ENCODE measurements at places on chromosomes 11 and 22. TPM values are rescaled to one million over a fixed set of nuclear protein-coding genes. Genes with fewer than 3 reads are reported as not detected.

Gene MPPED2
- total RNA-seq: 0.12 TPM

Gene FOLR3
- total RNA-seq: 0.13 TPM

Gene EXPH5
- total RNA-seq: 0.53 TPM

Gene CRYBB2
- total RNA-seq: not detected

Gene KRTAP5-9
- not detected for total RNA-seq

Gene F2
- total RNA-seq: not detected

Gene SLC5A12
- total RNA-seq: 0.06 TPM

Gene CCDC15
- 1.7 TPM for total RNA-seq

Gene ZNF215
- total RNA-seq: 4.0 TPM

Gene RRAS2
- 82.9 TPM for total RNA-seq

Gene PCSK7
- 51.4 TPM for total RNA-seq

Gene SMIM35
- not detected for total RNA-seq

Gene AIFM3
- total RNA-seq: 0.53 TPM

Gene CREB3L1
- 17.0 TPM for total RNA-seq

Gene DBX1
- total RNA-seq: not detected

Gene YPEL1
- total RNA-seq: 1.3 TPM

Gene CNTN5
- 1.5 TPM for total RNA-seq

Gene KCTD14
- 0.25 TPM for total RNA-seq

Gene ART5
- not detected for total RNA-seq

Gene ZP1
- not detected for total RNA-seq

Gene IRAG1
- 73.2 TPM for total RNA-seq

Gene INS
- total RNA-seq: not detected

Gene AIP
- 102 TPM for total RNA-seq

Gene TEAD1
- total RNA-seq: 54.4 TPM

Gene OR52I1
- not detected for total RNA-seq

Gene NPTXR
- 0.79 TPM for total RNA-seq

Gene JHY
- 1.1 TPM for total RNA-seq

Gene KDELR3
- 125 TPM for total RNA-seq

Gene OTOG
- not detected for total RNA-seq

Gene KCNE3
- total RNA-seq: under 0.01 TPM

Gene PTPN5
- total RNA-seq: not detected

Gene OR10A6
- total RNA-seq: not detected

Gene ARFGAP2
- total RNA-seq: 86.1 TPM

Gene PDGFD
- total RNA-seq: 1.3 TPM

Gene YIF1A
- 143 TPM for total RNA-seq

Gene VWCE
- 2.0 TPM for total RNA-seq

Gene XRRA1
- total RNA-seq: 10.8 TPM

Gene CYP2R1
- 7.9 TPM for total RNA-seq

Gene FAM168A
- 13.6 TPM for total RNA-seq

Gene PHLDB1
- 117 TPM for total RNA-seq

Gene MUC2
- total RNA-seq: not detected

Gene SYT13
- total RNA-seq: not detected

Gene FAT3
- total RNA-seq: under 0.01 TPM

Gene SCUBE1
- 0.19 TPM for total RNA-seq

Gene GDPD4
- not detected for total RNA-seq

Gene SMC1B
- 0.13 TPM for total RNA-seq

Gene MPST
- 38.7 TPM for total RNA-seq

Gene ACRV1
- not detected for total RNA-seq

All from aortic smooth muscle cell (primary cell).